ENCODE measurements at places on chromosomes 6 and 20.

DNA sequence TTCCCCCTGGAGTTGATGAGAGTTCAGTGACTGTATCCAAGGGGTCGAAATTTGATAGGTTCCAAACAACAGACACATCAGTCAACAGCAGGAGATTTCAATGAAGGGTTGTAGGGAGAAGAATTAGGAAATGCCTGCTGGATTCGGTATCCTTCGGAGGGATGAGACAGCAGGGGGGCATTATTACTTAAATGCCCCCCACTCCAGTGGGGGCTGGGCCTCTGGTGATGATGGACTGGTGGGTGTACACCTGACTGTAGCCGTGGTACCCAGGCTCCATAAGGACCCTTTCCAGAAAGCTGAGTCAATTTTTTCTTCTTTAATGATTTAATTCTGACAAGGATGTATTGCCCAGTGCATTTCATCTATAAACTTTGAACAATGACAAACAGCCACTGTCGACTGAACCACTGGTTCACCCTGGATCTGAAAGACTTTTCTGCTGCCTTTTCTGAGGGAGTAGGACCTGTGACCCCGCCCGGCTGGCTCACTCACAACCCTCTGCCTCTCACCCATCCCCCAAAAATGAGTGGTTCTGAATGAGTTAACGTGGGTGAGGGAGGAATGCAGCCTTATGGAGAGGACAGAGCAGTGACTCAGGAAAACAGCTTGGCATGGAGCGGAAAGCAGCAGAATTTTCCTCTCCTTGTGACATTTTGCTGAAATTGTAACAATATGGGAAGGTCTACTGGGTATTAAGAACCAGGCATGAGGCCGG, 41.0 kb downstream of the ZMYND8 start:
- peak; percentile 47 for DNase-seq

- no peak for DNase-seq
These were observed 1.5 kb downstream of the RPS18 start for GRCh38 chr6:33273129-33273923.

DNA sequence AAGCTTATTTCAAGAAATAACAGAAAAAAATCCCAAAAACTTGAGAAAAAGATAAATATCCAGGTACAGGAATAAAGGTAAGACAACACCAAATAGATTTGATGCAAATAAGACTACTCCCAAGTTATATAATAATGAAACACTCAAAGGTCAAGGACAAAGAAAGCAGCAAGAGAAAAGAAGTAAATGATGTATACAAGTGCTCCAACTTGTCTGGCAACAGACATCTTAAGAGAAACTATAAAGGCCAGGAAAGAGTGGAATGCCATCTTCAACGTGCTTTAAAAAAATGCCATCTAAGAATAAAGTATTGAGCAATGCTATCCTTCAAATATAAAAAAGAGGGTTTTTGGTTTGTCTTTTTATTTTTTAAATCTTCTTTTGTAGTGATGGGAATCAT, 54.2 kb downstream of the REV3L start:
- no peak for DNase-seq

- DNase-seq: no peak
These were observed 349.2 kb downstream of the TPBG start for GRCh38 chr6:82712826-82713225.

GRCh38 chr6:32413427-32414047, 6.6 kb upstream of the BTNL2 start:
- DNase-seq: peak; percentile 23

GRCh38 chr6:439641-440167, 48.2 kb downstream of the IRF4 start:
- DNase-seq: no peak
